ENCODE measurements at places on chromosomes 13 and 19.

DNA sequence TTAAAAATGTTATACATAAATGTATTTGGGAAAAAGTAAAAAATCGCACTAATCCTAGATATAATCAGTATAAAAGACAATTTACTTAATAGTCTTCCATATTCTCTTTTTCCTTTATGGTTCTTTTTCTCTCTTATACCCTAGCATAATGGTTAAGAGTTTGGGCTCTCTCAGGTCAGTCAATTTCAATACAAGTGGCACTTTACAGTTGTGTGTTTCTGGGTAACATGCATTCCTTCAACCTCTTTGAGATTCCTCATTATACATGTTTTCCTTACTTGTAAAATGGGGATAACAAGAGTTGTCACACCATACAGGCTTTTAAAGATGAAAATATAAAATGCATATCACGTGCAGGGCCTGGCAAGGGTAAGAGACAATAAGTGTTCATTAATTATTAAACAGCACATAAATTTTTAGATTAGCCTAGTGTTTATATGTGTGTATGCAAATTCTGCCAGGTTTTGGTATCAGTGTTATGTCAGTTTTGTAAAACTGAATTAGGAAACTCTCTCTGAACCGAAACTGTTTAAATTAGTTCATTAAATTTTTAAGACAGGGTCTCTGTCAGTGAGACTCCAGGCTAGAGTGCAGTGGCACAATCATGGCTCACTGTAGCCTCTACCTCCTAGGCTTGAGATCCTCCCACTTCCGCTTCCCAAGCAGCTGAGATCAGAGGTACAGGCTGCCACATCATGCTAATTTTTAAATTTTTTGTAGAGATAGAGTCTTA lies 49.8 kb downstream of the ELF1 start:
- DNase-seq, result no peak

DNA sequence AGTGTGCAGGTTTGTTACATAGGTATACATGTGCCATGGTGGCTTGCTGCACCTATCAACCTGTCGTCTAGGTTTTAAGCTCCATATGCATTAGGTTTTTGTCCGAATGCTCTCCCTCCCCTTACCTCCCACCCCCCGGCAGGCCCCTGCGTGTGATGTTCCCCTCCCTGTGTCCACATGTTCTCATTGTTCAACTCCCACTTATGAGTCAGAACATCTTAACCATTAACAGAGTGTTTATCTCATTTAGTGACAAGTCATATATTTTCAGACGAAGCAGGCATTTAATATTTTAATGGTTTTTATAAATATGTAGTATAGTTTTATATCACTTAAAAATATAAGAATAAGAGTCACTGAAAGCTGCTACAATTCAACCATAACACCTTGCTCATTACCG lies 780.5 kb upstream of the ARGLU1 start:
- no peak for DNase-seq

- DNase-seq, result no peak
Measured at GRCh38 chr19:43776286-43776685, 4.5 kb downstream of the KCNN4 start.

GRCh38 chr13:45787346-45787745 lies 64.2 kb downstream of the SIAH3 start:
- no peak for DNase-seq

GRCh38 chr13:50403311-50403710 lies 388.1 kb downstream of the KCNRG start:
- DNase-seq, result no peak

DNA sequence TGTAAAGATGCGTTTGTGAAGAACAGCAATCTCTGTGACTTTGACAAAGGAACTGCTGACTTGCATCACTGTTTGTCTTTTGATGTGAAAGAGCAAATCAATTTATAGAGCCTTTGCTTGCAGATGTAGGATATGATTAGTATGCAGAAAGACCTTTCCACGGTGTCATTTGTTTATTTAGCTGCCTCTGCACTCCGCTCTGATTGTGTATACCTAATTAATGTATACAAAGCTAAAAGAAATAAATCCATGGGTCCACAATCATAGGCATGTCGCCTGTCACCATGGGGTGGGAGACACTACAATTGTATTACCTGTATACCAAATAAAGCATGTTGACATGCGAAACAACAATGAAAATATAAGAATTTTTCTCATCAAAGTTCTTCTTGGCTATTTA lies 410.7 kb downstream of the MZT1 start:
- DNase-seq, result no peak

DNA sequence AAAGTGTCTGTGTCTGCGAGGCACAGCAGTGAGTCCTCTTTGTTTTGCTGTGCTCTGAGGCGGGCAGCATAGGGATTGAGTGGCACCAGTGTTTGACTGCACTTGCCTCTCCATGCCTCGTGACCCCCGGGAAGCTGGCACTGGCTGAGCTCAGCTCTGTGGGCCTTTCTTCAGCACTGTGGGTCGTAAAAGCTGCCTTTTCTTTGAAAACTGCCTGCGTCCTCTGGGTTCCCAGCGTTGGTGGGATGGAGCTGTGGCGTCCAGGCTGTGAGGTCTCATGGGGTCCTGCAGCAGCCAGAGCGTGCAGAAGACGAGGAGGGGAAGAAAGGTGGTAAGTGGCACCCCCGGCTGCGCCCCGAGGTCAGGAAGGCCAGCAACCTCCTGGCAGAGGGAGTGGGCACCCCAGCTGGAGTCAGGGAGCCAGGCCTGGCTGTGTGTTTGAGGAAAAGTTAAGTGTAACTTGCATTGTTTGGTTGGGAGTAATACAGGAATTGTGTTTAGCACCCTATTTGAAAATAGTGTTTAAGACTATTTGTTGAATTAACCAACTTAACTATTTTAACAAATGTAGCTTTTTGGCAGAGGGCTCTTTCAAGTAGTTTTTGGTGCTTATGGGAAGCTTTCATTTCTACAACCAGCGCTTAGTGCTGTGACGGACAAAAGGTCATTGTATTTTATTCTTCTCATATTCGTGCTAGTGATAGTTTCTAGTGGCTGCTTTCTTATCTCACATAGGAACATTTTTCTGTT lies 79.3 kb upstream of the TEX29 start:
- no peak for DNase-seq

GRCh38 chr13:77062097-77062496 lies 35.1 kb upstream of the FBXL3 start:
- no peak for DNase-seq

DNA sequence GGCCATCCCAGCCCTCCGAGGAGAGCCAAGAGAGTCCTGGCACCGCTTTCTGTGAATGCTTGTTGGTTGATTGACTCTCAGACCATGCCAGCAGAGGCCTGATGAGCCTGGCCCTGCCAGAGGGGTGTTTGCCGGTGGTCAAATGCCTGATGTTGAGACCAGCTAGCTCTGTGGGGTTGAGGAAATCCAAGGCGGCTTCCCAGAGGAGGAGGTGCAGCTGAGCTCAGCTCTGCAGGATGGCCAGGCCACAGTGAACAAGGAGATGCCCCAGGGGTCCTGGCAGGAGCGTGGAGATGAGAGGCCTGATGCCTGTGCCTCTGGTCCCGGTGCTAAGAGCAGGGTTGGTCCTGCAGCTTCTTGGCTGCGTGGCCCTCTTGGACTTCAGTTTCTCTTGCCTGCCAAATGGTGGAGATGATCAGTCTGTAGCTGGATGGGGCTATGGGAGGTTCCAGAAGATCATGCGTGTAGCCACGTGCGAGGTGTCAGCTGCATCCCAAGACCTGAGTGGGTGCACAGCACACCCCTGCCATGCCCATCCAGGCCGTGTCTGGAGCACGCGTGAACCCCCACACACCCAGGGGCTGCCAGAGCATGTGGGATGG lies 16.8 kb downstream of the NFIC start:
- no peak for DNase-seq

- DNase-seq, result no peak
Measured at GRCh38 chr19:10537668-10538067, 6.0 kb upstream of the ATG4D start.

DNA sequence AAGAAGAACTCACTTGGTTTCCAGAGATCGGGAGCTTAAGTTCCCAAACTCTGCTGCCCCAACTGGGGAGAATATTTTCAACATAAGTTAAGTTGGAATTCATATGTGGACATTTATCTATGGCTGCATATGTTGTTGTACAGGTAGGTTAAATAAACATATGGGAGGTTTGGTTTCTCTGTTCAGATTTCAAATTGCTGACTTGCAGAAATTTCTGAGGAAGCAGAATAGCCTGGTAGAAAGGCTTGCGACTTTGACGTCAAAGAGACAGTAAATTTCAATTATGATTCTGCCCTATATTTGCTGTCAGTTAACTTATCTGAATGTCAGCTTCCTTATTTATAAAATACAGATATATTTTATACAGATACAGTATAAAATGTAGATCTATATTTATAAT lies 40.0 kb upstream of the TPP2 start:
- DNase-seq, result no peak

DNA sequence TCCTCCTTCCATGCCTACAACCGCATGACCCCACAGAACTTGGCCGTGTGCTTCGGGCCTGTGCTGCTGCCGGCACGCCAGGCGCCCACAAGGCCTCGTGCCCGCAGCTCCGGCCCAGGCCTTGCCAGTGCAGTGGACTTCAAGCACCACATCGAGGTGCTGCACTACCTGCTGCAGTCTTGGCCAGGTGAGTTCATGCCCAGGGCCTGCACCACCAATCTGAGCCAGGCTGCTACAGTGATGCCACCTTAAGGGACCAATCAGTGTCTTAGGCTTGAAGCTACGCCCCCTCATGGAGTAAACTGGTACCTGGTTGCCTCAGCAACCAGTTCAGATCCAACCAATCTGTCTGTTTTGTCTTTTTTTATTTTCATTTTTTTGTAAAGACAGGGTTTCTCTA lies 5.2 kb downstream of the SYDE1 start:
- no peak for DNase-seq

DNA sequence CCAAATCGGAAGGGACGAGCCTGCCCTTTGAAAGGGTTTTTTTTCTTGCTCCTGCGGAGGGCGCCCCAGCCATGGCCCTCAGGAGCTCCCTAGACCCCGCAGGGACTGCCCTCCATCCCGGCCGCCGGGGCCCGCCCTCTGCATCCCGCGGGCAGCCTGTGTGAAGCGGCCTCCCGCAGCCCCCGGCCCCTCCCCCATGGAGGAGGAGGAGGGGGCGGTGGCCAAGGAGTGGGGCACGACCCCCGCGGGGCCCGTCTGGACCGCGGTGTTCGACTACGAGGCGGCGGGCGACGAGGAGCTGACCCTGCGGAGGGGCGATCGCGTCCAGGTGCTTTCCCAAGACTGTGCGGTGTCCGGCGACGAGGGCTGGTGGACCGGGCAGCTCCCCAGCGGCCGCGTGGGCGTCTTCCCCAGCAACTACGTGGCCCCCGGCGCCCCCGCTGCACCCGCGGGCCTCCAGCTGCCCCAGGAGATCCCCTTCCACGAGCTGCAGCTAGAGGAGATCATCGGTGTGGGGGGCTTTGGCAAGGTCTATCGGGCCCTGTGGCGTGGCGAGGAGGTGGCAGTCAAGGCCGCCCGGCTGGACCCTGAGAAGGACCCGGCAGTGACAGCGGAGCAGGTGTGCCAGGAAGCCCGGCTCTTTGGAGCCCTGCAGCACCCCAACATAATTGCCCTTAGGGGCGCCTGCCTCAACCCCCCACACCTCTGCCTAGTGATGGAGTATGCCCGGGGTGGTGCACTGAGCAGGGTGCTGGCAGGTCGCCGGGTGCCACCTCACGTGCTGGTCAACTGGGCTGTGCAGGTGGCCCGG lies 815 bp downstream of the MAP3K10 start:
- no peak for DNase-seq

- no peak for DNase-seq
Measured at GRCh38 chr13:85806553-85807175, 7.4 kb upstream of the SLITRK6 start.

DNA sequence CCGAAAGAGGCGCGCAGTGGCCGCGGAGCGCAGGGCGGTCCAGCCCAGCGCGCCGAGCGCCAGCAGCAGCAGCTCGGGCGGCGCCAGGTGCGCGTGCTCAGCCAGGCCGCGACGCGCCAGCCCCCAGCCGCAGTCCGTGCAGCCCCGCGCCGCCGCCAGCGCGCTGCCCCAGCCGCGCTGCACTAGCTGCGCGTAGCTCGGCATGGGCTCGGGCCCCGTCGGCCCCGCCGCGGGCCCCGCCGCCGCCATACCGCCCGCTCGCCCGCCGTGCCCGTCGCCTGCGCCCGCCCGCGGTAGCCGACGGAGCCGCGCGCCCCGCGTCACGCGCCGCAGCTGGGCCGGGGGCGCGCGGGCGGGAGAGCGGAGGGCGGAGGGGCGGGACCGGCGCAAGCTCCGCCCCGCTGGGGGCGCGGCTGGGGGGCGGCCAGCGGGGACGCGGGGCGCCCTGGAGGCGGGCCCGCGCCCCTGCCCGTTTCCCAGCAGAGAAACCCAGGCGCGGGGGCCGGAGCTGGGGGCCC lies at the start of gene CERS1:
Gene CERS1, minus strand, starts transcription at position 335 of the 518 bp plus-strand sequence. Its CDS starts 86 bp downstream, at position 249.
- no peak for DNase-seq

DNA sequence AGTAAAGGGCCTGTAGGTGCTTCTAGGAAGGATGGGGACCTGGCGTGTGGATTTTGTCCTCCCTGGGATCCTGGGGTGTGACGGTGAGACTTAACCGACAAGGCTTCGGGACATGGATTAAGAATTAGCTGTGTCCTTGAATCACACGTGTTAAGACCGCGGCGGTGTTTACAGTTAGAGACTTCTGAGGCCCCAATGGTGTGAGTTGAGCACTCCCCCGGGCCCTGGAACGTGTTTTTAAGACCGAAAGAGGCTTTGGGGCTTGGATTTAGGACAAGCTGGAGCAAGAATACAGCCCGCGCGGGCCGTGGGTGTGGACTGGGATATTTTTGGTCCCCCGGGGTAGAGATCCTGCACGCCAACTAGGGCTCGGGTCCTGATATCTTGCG lies 1.2 kb upstream of the SLC27A1 start:
- DNase-seq, result no peak

- no peak for DNase-seq
Measured at GRCh38 chr13:94878602-94879165, 166.3 kb upstream of the SOX21 start.

DNA sequence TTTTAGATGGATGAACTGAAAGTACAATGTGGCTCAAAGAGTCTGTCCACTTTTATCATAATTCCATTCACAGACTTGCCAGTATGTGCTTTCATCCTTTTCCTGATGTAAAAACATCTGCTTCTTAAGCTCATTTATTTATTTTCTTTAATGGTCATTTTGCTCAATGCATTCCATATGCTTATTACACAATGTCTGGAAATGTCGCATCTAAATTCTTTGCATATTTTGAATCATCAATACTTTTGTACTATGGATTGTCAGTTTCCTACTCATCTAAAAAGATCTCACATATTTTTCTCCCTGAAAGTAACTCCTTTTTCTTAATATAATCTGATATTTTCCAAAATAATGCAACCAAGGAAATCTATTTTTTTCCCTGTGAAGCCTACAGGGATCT lies 1315.8 kb downstream of the EFNB2 start:
- DNase-seq, result no peak

Measured in NCI-H1048 (cell line).